ENCODE measurements at places on chromosomes 16 and 17. TPM values are rescaled to one million over a fixed set of nuclear protein-coding genes. Genes with fewer than 3 reads are reported as not detected.

The SLC12A3 gene
- not detected for total RNA-seq

The CCDC144A gene
- 4.5 TPM for total RNA-seq

The DNAAF8 gene
- 0.36 TPM for total RNA-seq

The SLC5A10 gene
- total RNA-seq: 5.5 TPM

The SDF2 gene
- total RNA-seq: 51.3 TPM

The FNDC8 gene
- total RNA-seq: not detected

The CHST5 gene
- total RNA-seq: not detected

The CLEC18B gene
- total RNA-seq: 1.0 TPM

The CACNG4 gene
- not detected for total RNA-seq

The EFCAB5 gene
- 0.34 TPM for total RNA-seq

The CD300E gene
- total RNA-seq: not detected

The CLCN7 gene
- 476 TPM for total RNA-seq

The NPIPA3 gene
- total RNA-seq: not detected

The TBC1D3L gene
- 2.2 TPM for total RNA-seq

The PRSS27 gene
- total RNA-seq: 0.62 TPM

The TEDC2 gene
- 17.6 TPM for total RNA-seq

The VASN gene
- 7.3 TPM for total RNA-seq

The FBRS gene
- 24.2 TPM for total RNA-seq

The CBFB gene
- 126 TPM for total RNA-seq

The GJD3 gene
- 0.31 TPM for total RNA-seq

The FBXW10B gene
- total RNA-seq: 0.33 TPM

The CD2BP2 gene
- total RNA-seq: 37.4 TPM

The CLDN7 gene
- 1.2 TPM for total RNA-seq

The RNF43 gene
- 2.3 TPM for total RNA-seq

The C16orf46 gene
- total RNA-seq: 0.34 TPM

The SPHK1 gene
- total RNA-seq: 28.6 TPM

The UTS2R gene
- not detected for total RNA-seq

The EFCAB13 gene
- 4.1 TPM for total RNA-seq

The ITGAD gene
- not detected for total RNA-seq

The ADAD2 gene
- total RNA-seq: not detected

The INCA1 gene
- total RNA-seq: not detected

The PTGES3L gene
- under 0.01 TPM for total RNA-seq

The PLLP gene
- total RNA-seq: 1.00 TPM

The KRT32 gene
- total RNA-seq: not detected

The ACSM2A gene
- not detected for total RNA-seq

The CRYBA1 gene
- not detected for total RNA-seq

The KRTAP4-12 gene
- not detected for total RNA-seq

Data from melanocyte of skin (primary cell).